ENCODE measurements at places on chromosomes 1 and 21.
A peak's percentile ranks its signal among the peaks of the same experiment; 100 is the strongest.

DNA sequence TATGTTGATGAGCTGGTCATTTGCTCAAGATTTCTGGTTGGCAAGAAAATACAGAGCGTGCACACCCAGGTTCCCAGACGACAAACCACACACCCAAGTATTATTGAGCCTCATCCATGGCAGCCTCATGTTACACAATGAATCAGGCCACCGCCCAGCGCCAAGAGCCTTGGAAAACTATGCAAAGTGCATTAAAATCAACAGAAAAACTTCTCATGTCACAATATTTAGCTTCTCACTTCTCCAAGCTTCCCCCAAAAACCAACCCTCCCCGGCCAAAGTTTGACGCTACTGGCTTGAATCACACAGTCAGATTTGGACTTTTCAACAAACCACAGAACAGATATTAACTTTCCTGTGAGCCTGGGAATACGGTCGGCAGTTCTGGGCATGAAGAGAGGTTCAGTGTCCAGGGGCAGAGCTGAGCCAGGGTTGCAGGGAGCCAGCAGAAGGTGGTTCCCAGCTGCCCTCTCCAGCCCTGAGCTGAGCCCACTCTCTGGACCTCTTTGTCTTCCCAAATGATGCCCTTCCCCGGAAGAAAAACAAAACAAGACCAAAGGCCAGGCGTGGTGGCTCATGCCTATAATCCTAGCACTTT is 71.1 kb downstream of the SETD4 start:
- no peak for DNase-seq

DNA sequence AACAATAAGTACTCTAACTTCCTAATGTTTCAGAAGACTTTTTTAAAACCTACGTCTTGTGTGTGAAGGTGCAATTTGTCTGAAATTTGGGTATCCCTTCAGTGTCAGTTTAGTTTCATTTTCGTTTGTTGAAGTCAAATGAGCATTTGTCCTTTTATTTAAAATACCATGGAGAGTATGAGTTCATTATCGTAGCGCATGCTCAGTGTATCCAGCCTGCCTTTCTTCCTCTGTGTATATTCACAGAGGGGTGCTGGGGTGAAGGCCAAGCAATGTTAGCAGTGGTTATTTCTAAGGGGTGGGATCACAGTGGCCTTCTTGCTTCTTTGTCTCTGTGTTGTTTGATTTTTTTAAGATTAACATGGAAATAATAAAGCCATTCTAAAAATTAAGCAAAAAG is 43.2 kb downstream of the CNN3 start:
- DNase-seq: no peak

DNA sequence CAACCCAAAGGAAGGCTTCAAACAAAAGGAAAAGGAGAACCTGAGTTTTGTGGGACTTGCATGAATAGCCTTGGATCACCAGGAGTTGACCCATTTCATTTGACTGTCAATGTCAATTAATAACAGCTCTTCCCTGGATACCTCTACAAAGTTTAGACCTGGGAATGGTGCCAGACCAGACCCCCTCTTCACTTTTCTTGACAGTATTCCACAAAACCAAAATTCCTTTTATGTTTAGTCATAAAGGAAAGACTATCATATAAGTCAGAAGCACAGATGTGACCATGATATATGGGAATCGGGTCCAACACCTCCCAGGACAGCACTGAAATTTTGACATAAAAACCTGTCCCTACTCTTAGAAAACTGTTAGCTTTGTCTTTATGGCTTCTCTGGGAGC is 191.8 kb downstream of the LYPLAL1 start:
- no peak for DNase-seq

DNA sequence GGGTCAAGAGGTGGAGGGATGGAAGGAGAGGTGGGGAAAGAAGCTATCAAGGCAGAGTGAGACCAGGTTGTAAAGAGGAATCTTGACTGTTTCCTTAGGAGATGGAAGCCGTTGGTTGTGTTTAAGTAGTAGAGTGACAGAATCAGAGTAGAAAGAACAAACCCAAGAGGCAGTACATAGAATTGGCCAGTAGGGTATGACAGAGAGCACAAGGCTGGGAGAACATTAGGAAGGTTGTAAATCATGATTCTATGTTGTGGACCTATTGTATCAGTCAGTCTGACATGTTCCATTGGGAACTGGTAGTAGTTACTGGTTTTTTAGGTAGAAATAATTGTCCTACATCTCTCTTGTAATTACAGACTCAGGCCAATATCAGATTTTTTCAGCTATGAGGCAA is 486.9 kb upstream of the USP24 start:
- DNase-seq: peak; percentile 34

GRCh38 chr1:15068152-15068551 is 85.4 kb upstream of the TMEM51 start:
- no peak for DNase-seq

- peak; percentile 10 for DNase-seq
Observed at GRCh38 chr1:237863234-237863633, 27.5 kb downstream of the ZP4 start.

DNA sequence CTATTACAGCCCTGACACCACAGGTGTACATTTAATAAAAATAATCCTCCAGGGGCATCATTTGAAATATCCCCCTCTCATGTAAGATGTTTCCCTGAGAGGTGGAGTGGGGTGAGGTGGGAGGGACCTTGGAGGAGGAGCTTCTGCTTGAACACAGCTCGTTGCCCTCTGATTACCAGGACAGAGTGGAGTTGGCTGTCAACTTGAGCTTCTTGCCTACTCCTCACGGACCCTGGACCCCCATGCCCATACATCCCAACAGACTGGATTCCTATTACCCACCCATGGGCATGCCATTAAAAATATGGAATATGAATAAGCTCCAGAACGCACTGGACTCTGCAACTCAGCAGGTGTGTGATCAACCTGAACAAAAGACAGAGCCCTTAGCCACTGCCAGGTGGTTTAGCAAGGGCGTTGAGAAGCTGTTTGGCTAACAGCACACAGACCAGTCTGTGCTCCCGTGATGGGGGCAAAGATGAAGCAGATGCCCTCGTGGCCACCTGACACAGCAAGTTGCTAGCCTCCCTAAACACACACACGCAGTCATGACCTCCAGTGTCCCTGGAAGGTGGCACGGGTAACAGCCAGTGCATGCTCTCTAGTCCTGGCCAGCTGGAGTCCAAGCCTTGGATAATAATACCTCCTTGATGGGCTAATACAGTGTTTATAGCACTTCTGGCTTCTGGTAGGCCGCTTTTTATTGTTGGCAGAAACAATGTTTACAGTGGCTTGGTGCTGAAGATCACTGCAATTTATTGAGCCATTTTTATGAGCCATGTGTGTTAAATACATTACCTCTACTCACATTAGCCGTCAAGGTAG is 155.0 kb downstream of the TOMM20 start:
- DNase-seq: no peak

GRCh38 chr1:228180959-228181644 is 15.5 kb downstream of the IBA57 start:
- DNase-seq: no peak

- no peak for DNase-seq
Observed at GRCh38 chr1:9852410-9853248, 28.9 kb upstream of the CLSTN1 start.

DNA sequence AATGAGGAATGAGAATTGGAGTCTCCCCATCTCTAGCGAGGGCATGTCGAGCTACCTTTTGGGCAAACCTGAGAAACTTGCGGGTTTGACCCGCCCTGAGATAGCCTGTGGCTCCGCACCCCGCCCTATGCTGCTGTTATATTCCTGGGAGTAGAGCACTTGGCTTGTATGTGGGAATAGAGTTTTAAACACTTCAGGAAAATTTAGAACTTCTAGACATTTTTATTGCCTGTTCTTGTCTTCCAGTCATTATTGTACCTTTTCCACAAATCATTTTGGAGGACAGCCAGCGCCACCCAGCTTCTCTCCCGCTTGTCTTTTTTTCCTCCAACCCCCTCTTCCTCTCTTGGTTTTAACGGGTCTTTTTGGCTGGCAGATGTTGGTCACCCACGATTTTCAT is 738 bp downstream of the GNPAT start:
- DNase-seq: no peak

- DNase-seq: no peak
Observed at GRCh38 chr1:160747717-160748116, 8.7 kb downstream of the SLAMF7 start.

DNA sequence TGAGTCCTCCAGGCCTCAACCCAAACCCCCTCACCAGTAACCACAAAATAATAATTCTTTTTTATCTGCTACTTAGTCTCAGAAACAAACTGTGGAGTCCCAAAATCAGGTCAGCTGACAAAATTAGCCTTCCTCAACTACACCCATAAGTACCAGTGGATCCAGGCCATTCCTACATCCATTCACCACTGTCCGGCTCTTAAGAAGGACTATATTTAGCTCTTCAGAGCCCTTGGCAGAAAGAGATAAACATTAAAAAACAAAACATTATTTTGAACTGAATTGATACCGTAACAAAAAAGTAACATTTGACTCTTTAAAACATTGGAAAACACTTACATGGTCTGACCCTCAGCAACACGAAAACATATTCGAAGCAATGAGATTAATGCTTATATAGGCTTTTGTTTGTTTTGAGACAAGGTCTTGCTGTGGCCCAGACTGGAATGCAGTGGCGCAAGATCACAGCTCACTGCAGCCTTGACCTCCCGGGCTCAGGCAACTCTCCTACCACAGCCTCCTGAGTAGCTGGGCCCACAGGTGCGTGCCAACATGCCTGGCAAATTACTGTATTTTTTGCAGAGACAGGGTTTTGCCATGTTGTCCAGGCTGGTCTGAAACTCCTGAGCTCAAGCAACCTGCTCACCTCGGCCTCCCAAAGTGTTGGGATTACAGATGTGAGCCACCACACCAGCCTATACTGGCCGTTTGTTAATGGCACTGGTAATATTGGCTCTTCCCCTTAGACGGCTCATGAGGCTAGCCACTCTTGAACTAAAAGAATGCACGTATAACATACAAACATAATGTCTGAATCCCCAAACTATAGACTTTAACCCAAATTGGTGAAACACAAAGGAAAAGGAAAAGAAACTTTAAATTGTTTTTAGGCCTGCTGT is 330.7 kb downstream of the SMYD3 start:
- no peak for DNase-seq

GRCh38 chr1:220927442-220927841 is 48.2 kb downstream of the HLX start:
- no peak for DNase-seq

DNA sequence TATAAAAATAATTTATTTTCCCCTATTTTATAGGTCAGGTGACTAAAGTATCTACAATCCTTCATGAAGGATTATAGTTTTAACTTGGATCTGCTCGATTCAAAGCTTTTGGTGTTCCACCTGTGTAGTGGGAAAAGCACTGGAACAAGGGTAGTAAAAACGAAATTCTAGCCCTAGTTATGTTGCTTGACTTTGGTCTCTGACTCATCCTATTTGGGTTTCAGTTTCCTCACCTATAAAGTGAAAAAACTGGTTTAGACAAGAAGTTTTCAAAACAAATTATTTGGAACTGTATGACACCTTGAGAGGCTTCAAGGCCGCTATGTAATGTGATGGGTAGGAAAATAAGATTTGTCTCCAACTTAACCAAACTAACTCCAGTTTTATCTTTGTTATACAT is 505.2 kb upstream of the ZRANB2 start:
- no peak for DNase-seq

DNA sequence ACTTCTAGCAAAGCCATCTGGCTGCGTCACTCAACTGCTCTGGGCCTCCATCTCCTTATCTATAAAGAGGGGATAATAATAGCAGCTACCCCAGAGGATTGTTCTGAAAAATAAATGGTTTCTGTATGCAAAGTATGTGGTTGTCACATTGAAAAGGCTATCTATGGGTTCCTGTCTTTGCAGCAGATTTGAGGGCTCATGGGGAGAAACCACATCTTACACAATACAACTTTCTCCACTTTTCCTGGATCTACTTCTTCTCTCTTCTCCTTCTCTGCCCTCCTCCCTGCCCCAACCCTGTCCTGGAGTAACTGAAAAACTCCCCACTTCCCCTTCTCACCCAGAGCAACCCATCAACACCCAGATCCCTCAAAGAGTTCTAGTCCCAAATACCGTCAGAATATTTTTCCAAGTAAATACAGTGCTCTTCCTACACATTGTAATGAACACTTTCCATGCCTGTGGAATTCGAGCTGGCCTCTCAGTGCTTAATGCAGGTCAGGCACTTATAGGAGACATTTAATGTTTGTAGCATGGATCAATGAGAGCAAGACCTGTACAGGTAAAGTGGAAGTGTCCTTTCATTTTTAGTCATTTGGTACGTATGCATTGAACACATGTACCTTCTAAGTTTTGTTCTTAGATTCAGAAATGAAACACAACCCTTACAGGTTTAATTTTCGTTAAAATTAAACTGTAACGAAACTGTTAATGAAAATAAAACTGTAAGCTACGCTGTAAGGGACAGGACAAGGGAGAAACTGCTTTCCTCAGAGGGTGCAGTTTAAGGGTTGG is 131.9 kb downstream of the AK5 start:
- DNase-seq: no peak
